Fibroblast of upper back skin (primary cell): ENCODE measurements at places on chromosomes 5 and 9.

- DNase-seq: no peak
Measured at GRCh38 chr5:119357808-119358529, 2.1 kb downstream of the TNFAIP8 start.

DNA sequence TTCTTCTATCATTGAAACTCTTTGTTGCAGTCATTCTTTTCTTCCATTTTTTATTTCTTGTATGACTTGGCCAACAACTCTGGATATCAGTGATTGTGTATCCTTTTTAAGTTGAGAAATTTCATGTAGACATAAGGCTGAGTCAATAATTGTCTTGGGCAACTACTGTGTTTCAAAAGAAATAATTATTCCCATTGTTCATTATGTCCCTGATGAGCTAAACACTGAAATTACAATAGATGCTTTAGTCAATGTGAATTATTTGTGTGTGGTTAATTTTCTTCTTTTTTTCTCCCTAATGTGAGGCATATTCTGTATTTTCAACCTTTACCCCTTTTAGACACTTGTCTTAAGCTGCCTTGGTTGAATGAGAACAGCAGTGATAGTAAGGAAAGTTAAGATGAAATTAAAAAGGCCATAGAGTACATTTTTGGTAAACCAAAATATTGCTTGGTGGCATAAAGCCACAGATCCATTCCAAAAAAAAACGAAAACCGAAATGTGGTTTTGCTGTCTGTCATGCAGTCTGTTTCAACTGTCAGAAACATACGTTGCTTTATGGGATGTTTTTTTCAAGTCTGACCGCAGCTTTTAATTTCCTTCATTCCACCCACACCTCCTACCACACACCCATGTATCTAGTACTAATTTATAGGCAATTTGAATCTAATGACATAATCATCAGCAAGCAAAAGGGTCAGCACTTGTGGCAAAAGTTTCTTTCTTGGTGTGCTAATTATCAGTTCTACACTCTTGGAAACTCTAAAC, 21.1 kb downstream of the TLE4 start:
- peak; percentile 46 for DNase-seq

DNA sequence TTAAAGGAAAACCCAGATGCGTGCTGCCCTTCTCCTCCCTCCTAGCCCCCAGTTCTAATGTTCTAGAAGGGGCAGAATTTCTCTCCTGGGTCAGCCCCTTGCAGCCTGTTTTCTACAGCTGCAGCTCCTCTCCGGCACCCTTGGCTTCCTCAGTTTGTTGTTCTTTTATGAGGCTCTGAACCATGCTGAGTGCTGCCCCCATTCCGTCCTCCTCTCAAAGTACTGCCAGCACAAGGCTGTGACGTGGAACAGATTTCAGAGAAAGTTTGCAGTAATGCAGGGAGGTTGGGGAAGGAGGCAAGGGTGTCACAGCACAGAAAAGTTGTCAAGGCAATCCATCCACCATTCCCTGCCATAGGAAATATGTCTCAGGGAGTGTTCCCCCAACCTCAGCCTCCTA, 63.3 kb downstream of the RGS3 start:
- no peak for DNase-seq

DNA sequence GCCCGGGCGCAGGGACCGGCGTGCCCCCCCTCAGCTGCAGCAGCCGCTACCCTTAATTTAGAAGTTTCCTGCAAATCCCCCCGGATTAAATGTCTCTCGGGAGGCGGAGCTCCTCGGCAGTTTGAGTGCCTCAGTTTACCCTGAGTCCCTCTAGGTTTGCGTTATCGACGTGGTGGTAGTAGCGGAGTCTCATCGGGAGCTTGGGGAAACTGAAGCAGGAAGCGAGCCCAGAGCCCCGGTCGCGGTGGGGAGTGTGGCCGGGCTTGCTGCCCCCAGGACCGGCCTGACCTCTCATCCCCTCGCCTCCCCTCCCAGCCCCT, 529 bp upstream of the TPM2 start:
- DNase-seq: no peak

DNA sequence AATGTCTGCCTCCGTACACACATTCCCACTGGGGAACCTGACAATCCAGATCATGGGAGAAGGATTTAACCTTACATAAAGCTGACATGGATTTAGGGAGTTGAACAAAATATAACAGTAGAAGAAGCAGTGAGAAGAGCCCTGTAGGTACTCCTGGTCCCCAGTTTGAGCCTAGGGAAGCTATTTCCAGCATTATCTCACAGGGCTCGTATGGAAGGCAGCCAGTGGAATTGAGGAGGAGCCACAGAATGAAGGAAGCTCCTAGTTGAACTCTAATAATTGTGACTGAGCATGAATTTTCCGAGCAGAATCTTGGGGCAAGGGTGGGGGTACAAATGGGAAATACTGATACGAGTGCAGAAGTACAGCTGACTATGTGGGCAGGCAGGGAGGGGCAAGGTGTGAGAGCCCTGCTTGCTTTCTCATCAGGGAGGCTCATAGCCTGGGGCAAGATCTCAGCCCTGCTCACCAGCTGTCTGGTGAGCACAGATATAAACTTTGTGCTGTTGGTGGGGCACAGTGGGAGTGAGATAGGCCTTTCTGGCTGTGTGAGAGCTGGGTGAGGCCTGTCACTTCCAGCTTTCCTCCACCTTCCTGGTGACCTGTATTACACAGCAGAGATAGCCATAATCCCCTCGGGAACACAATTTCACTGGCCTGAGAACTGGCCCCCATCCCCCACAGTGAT, 290.7 kb upstream of the IL12B start:
- no peak for DNase-seq
